ENCODE measurements at places on chromosomes 2 and 18.

DNA sequence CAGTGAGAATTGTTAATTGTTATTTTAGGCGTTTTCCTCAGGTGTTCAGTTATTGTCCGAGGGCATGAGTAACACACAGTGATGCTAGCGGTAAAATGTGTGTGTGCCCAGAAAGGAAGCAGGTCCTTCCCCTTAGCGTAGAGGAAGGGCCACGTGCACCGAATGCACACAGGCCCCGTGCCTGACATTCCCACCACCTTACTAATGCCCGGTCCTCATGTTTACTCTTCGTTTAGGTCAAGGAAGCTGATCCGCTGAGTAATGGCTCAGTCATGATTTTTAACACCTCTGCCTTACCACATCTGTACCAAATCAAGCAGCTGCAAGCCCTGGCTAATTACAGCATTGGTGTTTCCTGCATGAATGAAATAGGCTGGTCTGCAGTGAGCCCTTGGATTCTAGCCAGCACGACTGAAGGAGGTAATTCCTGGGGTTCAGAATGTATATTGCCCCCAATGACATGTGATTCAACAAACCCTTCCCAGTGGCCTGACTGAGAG is 76.7 kb downstream of the MERTK start:
- no peak for DNase-seq

- no peak for DNase-seq
Observed at GRCh38 chr18:73669297-73669696, 478.3 kb downstream of the FBXO15 start.

DNA sequence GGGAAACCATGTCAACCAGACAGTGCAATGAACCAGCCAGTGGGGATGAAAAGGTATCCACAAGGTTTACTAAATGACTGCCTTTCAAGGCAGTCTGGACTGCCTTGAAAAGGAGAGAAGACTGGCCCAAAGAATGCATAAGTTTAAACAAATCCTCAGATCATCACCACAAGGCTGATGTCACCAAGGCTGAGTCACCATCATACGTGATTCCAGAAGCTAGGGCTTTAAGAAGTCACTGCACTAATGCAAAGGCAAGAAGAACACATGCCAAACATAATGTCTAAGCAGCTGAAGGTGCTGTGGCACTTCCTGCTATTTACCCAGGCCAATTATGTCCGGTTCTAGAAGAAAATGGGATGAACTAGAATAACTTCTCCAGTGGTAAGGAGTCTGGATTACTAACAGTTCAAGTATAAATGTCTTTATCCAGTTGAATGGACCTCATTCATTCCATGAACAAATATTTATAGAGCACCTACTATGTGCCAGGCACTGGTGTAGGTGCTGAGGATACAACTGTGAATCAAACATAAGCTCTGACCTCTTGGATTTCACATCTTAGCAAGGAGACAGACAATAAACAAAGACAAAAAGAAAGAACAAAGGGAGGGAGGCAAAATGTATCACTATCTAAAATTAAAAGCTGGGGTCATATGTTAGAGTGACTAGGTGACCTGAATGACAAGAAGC is 37.6 kb upstream of the ONECUT2 start:
- no peak for DNase-seq

DNA sequence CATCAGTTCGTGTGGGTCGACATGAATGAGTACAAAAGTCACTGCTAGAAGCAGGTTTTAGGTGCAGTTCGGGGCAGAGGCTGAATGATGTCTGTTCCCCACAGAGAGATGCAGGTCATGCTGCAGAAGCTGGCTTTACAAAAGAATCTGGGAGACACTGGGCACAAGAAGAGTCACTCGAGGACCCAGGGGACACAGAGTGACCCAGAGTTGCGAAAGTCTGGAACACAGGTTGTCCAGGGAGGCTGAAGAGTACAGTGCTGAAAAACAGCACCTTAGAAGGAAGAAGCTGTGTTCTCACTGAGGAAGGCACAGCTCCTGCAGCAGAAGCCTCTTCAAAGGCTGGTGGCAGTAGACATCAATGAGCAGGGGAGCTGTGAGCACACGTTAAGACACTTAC is 14.8 kb downstream of the CACNB4 start:
- no peak for DNase-seq
